ENCODE measurements at places on chromosomes 2 and 18. TPM values are rescaled to one million over a fixed set of nuclear protein-coding genes. Genes with fewer than 3 reads are reported as not detected.

DNA sequence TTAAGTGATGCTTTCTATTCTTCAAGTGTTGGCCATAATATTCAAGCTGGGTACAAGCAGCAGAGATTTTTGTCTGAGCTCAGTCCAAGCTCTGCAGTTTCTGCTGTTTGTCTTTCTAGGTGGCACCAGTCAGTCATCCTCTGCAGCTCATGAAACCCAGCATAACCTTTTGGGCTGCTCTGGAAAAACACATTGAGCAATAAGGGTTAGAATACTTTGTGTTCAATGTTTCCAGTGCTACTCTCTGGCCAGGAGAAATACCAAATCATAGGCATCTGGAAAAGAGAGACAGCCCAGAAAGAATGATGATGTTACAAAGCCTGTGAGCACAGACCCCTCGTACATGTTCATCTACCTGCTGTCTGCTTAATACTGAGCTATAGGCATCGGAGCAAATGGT lies 19.5 kb upstream of the WIPF1 start:
- DNase-seq, result no peak
- no peaks in the 10 kb centered on the region for H3K36me3 ChIP-seq
- H3K4me1 ChIP-seq, result no peaks in the 10 kb centered on the region
- H3K4me3 ChIP-seq, result no peak overlapping the region
- no peak overlapping the region for H3K27ac ChIP-seq

DNA sequence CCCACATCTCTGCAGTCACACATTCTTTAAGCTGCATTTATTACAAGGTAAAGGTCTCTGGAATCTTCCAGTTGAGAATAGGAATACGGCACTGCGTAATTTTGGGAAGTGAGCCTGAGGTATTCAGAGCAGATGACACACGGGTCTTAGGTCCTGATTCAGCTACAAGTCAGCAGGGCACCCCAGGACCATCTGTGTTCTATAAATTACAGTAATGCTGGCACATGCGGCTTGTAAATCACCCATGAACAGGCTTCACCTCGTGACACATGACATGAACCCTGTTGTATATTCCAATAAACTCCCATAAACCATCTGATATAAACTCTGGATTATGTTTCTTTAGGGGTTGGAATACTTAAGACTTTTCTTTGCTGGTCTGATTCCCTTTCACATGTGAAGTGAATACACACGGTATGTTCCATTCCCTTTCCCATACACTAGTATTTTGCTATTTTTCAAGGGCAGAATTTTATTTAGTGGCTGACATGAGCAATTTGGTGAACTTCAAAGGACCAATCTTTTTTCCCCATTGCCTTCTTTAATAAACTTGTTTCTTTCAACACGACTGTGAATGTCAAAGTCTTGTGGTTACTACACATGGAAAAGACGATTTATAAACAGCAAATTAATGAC lies 298.6 kb downstream of the MEIS1 start:
- H3K4me3 ChIP-seq, result no peak overlapping the region
- DNase-seq, result no peak
- no peak overlapping the region for H3K27ac ChIP-seq

GRCh38 chr18:77539860-77540259 lies 290.2 kb downstream of the GALR1 start:
- no peak for DNase-seq
- no peak overlapping the region for H3K4me3 ChIP-seq
- peaks cover 14% of the 10 kb centered on the region for H3K36me3 ChIP-seq

GRCh38 chr2:128773641-128774319 lies 455.1 kb upstream of the HS6ST1 start:
- no peak overlapping the region for H3K27ac ChIP-seq
- H3K27me3 ChIP-seq, result no peaks in the 10 kb centered on the region
- H3K4me3 ChIP-seq, result no peak overlapping the region
- H3K4me1 ChIP-seq, result 0 out of 2 replicates have a peak, but pooled peaks cover 1% of the 10 kb centered on the region

ASB3 gene
- total RNA-seq, result 23.1 TPM

- H3K4me1 ChIP-seq, result no peaks in the 10 kb centered on the region
- H3K4me3 ChIP-seq, result no peak overlapping the region
- no peak for DNase-seq
- no peaks in the 10 kb centered on the region for H3K27me3 ChIP-seq
- no peak overlapping the region for H3K27ac ChIP-seq
These were observed 36.1 kb upstream of the TWIST2 start for GRCh38 chr2:238811759-238812158.

LONRF2 gene
- 2.7 TPM for total RNA-seq

GRCh38 chr2:186841940-186842339 lies 7.0 kb downstream of the ZSWIM2 start:
- H3K4me3 ChIP-seq, result no peak overlapping the region
- H3K36me3 ChIP-seq, result no peaks in the 10 kb centered on the region
- no peaks in the 10 kb centered on the region for H3K27me3 ChIP-seq
- DNase-seq, result no peak
- no peaks in the 10 kb centered on the region for H3K4me1 ChIP-seq
- H3K27ac ChIP-seq, result no peak overlapping the region

TNP1 gene
- not detected for total RNA-seq

DNA sequence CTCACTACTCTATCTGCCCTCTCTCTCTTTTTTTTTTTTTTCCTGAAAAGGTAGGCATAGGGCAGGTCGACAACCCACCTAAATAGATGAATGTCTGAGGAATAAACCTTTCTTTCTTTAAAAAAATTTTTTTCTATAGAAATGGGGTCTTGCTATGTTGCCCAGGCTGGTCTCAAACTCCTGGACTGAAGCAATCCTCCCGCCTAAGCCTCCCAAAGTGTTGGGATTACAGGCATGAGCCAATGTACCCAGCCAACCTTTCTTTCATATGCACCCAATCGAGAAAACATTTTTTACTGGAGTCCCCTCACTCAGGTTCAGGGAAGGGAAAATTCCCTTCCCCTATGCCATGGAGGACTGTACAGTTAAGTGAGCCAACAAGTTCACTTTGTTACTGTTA lies 31.0 kb downstream of the CFAP210 start:
- no peak for DNase-seq
- no peaks in the 10 kb centered on the region for H3K36me3 ChIP-seq
- no peaks in the 10 kb centered on the region for H3K4me1 ChIP-seq
- no peak overlapping the region for H3K4me3 ChIP-seq

GRCh38 chr2:66580166-66581049 lies 145.5 kb downstream of the MEIS1 start:
- no peak overlapping the region for H3K27ac ChIP-seq
- H3K4me1 ChIP-seq, result peaks cover 6% of the 10 kb centered on the region
- peaks cover 71% of the 10 kb centered on the region for H3K27me3 ChIP-seq
- no peak overlapping the region for H3K4me3 ChIP-seq
- no peak for DNase-seq
- H3K36me3 ChIP-seq, result no peaks in the 10 kb centered on the region

DNA sequence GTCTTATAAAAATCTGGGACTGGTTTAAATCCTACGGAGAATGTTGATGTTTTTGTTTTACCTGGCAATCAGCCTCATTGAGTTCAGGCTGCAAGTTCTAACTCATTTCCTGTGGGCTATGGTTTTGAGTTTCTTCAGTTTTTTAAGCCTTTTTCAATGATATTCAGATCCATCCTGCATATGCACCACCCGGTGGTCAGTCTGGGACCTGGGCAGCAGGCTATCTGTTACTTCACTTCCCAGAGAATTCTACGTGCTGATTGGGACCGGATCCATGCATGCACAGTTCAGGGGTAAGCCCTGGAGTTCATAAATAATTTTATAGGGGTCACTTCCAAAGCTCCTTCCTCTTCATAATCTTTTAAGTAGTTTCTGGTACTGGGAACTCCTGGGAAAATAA lies 339.2 kb upstream of the HNRNPA3 start:
- no peak for DNase-seq
- H3K27ac ChIP-seq, result no peak overlapping the region
- no peaks in the 10 kb centered on the region for H3K27me3 ChIP-seq
- no peaks in the 10 kb centered on the region for H3K4me1 ChIP-seq
- peaks cover 21% of the 10 kb centered on the region for H3K36me3 ChIP-seq

GRCh38 chr2:26591619-26592505 lies 49.3 kb downstream of the CIB4 start:
- no peaks in the 10 kb centered on the region for H3K4me1 ChIP-seq
- no peak overlapping the region for H3K4me3 ChIP-seq
- H3K36me3 ChIP-seq, result no peaks in the 10 kb centered on the region
- H3K27me3 ChIP-seq, result no peaks in the 10 kb centered on the region
- DNase-seq, result peak; percentile 26

RND3 gene
- 62.6 TPM for total RNA-seq

DNA sequence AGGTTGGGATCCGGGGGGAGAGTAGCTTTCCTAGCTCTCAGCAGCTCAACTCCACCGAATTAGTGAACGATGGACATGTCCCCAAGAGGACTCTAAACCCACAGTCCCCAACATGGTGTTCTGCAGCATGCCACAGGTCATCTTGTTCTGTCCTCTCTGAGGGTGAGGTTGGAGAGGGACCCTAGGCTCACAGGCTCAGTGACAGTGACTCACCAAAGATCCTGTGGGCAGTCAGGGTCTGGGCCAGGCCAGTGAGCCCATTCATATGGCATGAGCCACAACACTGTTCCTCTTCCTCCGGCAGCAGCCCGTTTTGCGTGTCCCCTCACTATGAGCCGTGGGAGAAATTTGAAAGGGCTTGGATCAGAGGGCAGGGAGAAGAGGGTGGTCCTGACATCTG lies 2.8 kb upstream of the SLC20A1 start:
- no peak overlapping the region for H3K27ac ChIP-seq
- H3K36me3 ChIP-seq, result peaks cover 13% of the 10 kb centered on the region
- H3K27me3 ChIP-seq, result no peaks in the 10 kb centered on the region
- H3K4me3 ChIP-seq, result no peak overlapping the region
- DNase-seq, result no peak

DNA sequence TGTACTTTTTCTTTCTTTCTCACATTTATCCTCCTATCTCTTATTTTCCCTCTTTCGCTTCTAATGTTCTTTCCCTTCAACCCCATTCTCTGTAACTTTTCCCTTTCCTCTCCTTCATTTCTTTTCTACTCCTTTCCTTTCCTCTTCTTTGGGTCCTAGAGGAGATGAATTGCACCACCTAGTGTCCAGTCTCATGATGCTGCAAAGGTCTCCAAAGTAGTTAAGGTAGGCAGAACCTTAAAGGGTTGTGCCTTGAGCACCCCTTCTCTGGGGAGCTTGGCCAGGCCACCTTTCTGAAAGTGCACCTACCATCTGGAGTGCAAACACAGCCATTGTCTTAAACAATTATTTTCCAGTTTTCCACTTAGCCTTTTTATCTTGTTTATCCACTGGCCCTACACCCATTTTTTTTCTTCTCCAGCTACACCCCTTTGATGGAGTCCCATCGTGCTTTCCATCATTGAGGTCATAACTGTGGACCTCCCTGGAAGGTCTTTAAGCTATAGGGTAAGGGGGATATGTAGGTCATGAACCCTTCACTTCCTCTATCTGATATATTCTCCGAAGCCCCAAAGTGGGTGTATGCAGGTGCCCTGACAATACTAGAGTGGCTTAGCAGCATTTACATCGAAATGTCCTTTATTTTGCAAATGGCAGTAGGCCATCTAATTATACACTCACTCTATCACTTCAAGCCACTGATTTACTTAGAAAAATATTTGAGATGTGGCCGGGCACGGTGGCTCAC lies 155.9 kb downstream of the ESCO1 start:
- H3K4me1 ChIP-seq, result no peaks in the 10 kb centered on the region
- H3K27ac ChIP-seq, result no peak overlapping the region
- DNase-seq, result peak; percentile 48
- H3K4me3 ChIP-seq, result no peak overlapping the region

DNA sequence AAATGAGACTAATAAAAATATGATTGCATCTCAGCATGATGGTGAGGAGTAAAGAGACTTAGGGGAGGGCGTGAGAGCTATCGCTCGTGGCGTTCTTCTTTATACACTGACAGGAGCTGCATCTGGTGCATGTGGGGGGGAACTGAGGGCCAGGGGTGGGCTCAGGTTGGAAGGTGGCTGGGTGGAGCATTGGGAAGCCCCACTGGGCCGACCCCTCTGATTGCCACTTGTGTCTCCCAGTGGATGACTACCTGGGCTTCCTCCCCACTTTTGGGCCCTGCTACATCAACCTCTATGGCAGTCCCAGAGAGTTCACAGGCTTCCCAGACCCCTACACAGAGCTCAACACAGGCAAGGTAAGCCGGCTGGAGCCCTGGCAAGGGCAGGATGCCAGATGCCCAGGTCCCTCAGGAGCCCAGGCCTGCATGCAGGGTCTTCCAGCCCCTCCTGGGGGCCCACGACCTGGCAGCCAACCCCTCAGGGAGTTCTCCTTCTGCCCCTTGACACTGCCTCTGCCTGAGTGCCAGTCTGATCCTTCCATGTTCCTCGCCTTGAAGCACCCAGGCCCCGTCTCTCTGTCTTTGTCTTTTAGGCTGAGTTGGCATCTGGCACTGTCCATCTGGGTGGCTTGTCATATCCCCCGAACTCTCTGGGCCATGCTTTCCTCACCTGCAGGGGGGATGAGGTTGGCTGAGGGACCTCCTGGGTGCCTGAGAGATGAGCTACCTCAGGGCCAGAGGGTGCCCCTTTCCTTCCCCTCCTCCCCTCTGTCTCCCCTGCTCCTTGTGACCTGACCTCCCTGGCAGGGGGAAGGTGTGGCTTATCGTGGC lies 97.7 kb downstream of the DYSF start:
- DNase-seq, result no peak
- H3K4me1 ChIP-seq, result no peaks in the 10 kb centered on the region
- no peaks in the 10 kb centered on the region for H3K27me3 ChIP-seq
- H3K36me3 ChIP-seq, result peaks cover 5% of the 10 kb centered on the region
- no peak overlapping the region for H3K4me3 ChIP-seq

LCT gene
- 0.04 TPM for total RNA-seq

- no peaks in the 10 kb centered on the region for H3K27me3 ChIP-seq
- DNase-seq, result no peak
- no peaks in the 10 kb centered on the region for H3K4me1 ChIP-seq
- no peaks in the 10 kb centered on the region for H3K36me3 ChIP-seq
These were observed 20.9 kb upstream of the SCN1A start for GRCh38 chr2:166148500-166149400.

IL36G gene
- total RNA-seq, result not detected

FSIP2 gene
- 1.8 TPM for total RNA-seq

TCF4 gene
- 99.4 TPM for total RNA-seq

DIPK1C gene
- not detected for total RNA-seq

DNA sequence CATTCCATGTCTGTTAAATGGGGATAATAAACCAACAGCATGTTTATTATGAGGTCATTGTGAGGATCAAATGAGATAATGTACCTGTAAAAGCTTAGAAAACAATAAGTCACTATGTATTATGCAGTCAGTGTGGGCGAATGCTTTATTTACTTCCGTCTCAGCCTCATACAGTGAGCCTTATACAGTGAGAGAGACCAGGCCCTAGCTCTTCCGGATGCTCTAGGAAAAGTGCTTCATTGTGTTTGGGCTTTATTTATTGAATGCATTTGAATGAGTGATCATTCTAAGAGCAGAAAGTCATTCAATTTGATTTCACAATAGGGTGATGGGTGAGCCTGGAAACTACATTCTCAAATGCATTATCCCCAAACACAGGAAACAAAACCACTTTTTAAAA lies 603.9 kb upstream of the FANCL start:
- no peaks in the 10 kb centered on the region for H3K4me1 ChIP-seq
- no peak for DNase-seq
- no peaks in the 10 kb centered on the region for H3K27me3 ChIP-seq
- no peak overlapping the region for H3K4me3 ChIP-seq
- no peaks in the 10 kb centered on the region for H3K36me3 ChIP-seq
- no peak overlapping the region for H3K27ac ChIP-seq

IL1B gene
- total RNA-seq, result not detected

- H3K27ac ChIP-seq, result no peak overlapping the region
- DNase-seq, result no peak
- H3K4me1 ChIP-seq, result peaks cover 8% of the 10 kb centered on the region
- H3K27me3 ChIP-seq, result no peaks in the 10 kb centered on the region
- H3K4me3 ChIP-seq, result no peak overlapping the region
These were observed 61.9 kb downstream of the DGKD start for GRCh38 chr2:233416199-233416598.

PID1 gene
- 1.9 TPM for total RNA-seq

TSHZ1 gene
- 0.24 TPM for total RNA-seq

ABHD1 gene
- total RNA-seq, result 0.31 TPM

LINC00305 gene
- not detected for total RNA-seq

Data from H9 (cell line).